ENCODE measurements at places on chromosomes 12 and 14.
A peak's percentile ranks its signal among the peaks of the same experiment; 100 is the strongest.

DNA sequence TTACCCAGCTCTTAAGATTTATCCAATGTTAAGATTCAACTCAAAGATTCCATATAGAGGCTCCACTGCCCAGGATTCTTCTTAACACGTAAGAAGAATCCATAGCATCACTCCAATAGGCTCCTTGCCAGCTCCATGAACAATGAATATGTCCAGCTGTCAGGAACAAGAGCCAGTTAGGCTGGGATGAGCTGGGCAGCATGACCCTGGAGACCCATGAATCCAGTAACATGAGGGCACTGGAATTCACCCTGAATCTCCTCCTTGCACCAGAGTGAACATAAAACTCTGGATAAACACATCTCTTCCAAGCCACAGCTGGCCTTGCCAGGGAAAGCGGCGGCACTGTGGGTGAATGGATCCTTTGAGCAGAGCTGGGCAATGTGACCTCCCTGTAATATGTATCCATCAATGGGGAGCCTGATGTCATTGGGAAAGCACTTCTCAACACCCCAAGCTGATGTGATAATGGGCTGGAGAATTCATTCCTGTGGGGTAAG, 24.4 kb upstream of the TC2N start:
- DNase-seq: peak; percentile 74

DNA sequence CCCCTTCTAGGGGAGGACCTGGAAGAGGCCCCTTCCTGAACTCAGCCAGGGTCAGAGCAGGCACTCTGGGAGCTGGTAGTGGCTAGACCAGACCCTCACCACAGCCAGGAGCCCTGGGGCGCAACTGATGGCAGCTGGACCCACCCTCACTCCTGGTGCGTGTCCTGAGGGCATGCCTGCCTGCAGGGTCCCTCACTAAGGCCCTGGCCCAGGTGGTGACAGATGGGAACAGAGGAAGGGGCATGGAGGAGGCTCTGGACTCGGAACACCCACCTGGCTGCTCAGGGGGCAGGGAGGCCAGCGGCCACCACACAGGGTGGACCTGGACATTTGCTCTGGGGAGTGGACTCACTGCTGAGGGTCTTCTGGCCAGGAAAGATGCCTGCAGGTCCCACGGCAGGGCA, 342.2 kb upstream of the SFSWAP start:
- DNase-seq: no peak

DNA sequence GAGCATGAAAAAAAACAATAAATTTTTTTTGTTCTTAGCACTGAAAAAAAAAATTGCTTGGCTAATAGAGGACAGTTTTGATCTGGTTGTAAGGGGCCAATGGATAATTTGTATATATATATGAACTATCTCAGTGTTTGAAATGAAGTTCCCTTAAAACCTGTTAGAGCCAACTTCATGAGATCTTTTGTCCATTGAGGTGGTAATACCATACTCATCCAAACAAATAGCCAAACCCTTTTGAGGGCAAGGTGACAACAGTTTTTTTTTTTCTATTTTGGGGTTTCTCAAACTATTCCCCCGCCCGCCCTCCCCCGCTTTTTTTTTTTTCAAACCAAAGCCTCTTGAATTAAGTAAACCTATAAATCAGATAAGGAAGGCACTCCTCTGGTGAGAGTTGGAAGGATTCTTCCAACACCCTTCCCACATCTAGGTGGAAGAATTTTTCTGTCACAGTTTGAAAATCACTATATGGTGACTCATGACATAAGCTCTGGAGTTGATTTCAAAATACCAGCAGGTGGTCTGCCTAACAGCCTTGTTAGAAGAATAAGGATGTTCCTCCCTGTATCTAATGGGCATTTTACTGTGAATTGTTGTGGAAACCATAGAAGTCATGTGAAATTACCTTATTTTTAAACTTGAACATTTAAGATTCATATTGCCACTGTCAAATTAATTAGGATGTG, 10.2 kb downstream of the ARHGAP5 start:
- no peak for DNase-seq

- no peak for DNase-seq
These were observed 97.7 kb upstream of the RGS6 start for GRCh38 chr14:71834284-71835204.

DNA sequence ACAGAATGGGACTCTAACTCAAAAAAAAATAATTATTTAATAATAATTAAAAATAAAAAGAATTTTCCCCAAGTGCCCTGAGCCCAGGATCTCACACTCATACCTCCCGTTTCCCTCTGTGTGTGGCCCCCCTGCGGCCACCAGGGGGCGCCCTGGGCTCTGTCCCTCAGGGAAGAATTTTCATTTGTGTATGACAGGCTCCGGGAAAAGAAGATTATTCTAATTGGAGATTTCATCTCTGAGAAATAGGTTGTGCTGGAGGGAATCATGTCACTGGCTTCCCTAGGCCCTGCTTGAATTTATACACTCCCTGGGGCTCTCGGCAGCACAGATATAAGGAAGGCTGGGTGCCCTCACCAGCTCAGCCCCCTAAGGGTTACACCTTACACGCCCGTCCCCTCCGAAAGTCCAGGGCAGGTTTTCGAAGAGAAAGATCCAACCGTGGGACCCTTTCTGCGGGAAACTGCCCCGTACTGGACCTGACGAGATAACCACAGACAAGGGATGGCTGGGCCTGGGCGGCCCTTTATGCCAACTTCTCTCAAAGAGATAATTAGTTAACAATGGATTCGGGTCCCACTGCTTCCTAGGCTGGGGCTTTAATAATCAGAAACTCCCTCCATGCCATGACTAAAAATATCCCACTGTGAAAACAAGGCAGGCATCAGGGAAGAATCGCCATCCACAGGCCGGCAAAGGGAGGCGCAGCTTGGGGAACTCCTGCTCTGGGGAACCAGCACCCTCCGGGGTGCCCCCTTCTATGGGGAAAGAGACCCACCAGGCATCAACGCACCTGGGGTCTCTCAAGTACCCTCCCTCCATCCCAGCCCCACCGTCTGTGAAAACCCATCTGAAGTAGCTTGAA, 80.7 kb downstream of the KDM2B start:
- peak; percentile 60 for DNase-seq

DNA sequence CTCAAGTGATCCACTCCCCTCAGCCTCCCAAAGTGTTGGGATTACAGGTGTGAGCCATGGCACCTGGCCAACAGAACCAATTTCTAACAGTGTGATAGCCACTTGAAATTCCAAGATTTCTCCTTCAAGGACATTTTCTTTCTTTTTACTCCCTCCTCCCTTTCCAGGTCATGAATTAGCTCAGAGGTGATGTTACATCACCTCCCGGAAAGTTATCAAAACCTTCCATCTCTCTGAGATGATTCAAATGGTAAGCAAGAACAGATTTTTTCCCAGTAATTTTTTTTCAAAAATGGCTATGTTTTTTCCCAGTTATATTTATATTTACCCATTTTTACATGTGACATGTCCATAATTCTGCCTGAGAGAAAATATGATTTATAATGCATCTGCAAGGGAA, 15.6 kb upstream of the SMAGP start:
- DNase-seq: no peak

DNA sequence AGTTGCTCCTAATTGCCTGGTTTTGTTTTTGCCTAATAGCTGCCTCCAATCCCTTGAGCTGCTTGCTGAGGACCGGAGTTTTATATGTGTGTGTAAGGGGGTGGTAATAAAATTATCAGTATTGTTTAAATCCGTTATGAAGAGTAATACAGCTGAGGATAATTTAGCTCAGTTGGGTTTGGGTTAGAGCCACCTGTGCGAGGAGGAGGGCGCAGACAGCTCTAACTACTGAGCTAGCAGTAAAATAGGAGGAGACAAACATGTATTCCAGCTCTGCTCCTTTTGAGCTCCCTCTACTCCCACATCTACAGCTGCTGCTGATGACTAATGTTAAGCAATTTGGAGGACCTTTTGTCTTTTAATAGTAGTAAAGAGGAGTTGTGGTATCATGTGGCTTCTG, 61.5 kb downstream of the SPATS2 start:
- peak; percentile 28 for DNase-seq

DNA sequence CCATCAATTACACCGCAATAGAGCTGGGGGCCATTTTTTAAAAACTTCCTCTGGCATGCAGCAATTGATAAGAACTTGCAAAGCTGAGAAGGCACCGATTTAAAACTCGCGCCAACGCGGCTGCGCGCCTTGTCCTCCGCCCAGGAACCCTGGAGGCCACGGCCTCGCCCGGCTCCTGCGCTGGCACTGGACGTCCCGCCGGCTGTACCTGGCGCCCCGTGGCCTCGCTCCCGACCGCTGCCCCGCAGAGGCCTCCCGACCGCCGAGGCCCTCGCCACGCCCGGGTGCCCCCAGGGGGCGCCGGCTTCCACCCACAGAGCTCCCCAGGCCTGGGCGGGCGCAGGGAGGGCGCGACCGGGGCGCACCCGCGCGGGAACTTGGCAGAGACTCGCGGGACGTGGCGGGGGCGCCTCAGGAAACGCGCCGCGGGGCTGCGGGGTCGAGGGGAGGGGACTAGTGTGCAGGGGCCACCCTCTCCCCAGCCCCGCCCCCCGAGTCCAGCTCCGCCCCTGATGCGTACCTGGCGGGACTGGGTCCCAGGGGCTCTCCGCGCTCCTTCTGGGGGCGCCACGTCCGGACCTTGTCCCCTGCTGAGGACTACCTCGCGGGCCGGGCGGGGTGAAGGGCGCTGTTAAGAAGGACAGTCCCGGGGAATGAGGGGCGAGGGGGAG, 65.7 kb downstream of the TNFAIP2 start:
- peak; percentile 69 for DNase-seq

GRCh38 chr14:60723116-60723906, 840 bp downstream of the SIX4 start:
- peak; percentile 83 for DNase-seq

DNA sequence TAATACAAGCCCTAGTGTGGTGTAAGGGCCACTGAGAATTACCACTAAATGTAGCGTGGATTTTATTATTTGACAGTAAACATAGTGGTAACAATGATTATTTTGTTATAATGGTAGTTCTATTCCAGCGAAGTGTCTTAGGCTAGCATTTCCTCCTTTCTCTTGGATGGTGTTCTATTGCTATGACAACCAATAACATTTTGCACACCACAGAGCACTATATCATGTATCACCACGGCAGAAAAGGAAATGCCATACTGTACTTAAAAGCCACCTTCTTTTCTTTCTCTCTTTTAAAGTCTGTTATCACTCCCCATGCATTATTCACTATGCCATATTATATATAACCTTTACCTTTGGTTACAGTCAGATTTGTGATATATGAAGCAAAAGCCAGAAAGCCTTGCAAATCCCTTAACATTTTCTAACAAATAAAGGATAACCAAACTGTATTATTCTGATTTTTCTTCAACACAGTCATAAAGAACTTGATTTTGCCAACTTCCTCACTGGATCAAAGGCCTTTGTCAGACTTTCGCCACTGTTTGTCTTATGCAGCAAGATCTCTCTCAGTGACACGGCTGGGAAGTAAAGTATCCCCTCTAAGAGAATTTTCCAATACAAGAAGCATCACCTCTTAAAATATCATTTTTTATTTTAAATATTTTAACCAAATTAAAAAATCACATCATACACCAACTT, 195.8 kb downstream of the FOXN3 start:
- peak; percentile 83 for DNase-seq

DNA sequence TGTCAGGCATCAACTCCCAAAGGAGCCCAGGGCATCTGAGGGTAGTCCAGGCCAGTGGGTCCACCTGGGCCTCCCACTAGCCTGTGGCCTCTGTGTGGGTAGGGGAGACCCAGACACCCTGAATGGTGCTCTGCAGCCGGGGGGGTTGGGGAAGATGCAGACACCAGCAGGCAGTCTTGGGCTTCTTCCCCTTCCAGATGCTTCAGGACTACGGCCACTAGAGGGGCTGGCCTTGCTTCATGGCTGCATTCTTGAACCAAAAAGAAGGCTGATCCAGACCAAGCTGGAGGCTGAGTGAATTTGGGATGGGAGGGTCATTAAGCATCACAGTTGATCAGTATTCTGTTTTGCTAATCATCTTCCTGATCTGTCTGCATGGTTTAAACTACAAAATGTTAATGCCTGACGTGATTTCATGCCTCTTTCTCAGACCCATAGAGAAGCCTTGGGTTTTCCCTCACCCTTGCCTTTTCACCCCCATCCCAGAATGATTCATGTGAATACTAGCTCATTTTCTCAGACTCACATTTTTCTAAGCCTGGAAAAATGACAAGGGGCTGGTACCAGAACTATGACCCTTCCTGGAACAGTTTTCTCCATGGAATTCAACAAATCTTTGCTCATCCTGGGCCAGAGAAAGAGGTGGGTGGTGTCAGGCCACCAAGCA, 134.2 kb downstream of the NTF3 start:
- no peak for DNase-seq

GRCh38 chr14:57549765-57550420, 56.2 kb upstream of the CCDC198 start:
- no peak for DNase-seq

DNA sequence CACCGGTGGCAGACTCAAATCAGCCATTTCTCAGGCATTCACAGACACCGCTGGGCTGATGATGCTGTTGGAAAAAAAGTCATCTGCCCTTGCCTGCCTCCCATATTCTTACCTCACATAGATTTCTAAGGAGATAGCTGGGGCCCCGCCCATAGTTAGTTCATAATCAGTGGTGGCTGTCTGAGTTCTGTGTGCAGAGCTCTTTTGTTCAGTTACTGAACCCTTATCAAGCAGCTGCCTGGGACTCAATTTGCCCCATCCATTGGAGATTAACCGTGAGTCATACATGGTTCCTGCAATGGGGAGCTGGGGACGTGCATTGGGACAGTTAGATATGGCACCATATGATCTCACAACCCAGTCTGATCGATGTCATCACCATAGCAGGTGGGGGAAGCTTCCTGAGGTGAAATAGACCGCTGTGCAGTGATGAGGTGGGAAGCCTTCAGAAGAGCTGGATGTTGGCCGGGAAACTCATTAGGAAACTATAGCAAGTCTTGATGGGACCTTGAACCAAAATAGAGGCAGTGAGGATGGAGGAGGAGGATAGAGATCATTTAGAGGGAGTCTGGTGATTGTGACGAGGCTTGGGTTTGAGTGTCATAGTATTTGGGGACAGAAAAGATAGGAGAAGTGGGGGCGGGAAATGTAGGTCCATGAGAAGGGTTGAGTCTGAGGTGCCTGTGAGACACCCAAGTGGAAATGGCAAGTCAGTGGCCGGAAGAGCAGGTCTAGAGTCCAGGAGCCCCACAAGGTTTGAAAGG, 147.8 kb downstream of the GCH1 start:
- DNase-seq: no peak

DNA sequence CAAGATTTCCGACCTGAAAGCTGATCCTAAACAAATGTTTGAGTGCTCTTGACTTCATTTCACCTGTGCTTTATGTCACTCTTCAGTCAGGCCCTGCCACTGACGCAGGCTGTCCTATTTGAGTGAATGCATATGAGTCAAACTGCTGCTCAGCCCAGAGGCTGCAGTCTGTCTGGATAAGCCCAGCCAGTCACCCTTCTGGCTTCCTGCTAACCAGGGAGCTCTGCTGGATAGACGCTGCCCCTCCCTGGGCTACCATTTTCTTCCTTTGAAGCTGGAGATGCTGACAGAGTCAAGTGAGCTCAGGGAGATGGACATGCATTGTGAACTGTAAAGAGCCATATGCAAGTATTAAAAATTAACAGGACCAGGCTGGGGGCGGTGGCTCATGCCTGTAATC, 5.1 kb upstream of the TUNAR start:
- no peak for DNase-seq

- DNase-seq: no peak
These were observed 12.2 kb downstream of the FOS start for GRCh38 chr14:75290851-75291250.
